ENCODE measurements at places on chromosomes 7 and 10.
A peak's percentile ranks its signal among the peaks of the same experiment; 100 is the strongest.

DNA sequence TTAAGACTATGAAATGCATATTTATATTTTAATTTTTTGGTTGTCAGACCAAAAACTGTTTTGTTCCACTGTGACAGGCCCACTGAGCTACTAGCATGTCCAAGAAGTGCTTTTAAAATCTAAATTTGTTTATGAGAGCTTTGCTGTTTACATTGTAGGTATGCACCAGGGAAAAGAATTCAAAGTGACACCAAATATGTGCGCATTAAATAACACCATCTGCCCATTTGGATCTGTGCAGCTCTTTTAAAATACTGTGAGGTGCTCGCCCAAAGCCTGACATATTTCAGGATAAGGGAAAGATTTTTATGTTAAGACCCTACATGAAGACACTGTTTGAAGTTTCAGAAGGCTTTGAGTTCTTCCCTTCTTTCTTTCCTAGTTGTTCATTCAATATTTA is 162.9 kb downstream of the ST7 start:
- DNase-seq, result no peak

- no peak for DNase-seq
These were observed 1.2 kb downstream of the TPST1 start for GRCh38 chr7:66206119-66206933.

- peak; percentile 83 for DNase-seq
These were observed 65.2 kb downstream of the GOLGA7B start for GRCh38 chr10:97914837-97915211.

DNA sequence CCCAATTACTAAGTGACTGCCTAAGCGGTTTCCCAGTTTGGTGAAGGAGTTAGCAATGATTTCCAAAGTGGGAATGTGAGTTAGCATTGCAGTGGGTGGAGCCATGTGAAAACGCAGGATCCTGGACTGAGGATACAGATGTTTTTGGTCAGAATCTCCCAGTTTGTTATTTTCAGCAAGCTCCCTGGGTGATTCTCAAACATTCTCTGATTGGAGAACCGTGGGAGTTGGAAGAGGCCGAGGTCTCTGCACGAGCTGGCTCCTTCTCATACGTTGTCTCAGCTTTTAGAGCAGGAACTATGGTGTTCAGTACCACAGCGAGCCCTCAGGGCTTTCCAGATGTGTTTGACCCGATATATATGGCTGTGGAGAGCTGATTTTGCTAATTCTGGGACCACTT is 396.5 kb upstream of the NPVF start:
- DNase-seq, result no peak

DNA sequence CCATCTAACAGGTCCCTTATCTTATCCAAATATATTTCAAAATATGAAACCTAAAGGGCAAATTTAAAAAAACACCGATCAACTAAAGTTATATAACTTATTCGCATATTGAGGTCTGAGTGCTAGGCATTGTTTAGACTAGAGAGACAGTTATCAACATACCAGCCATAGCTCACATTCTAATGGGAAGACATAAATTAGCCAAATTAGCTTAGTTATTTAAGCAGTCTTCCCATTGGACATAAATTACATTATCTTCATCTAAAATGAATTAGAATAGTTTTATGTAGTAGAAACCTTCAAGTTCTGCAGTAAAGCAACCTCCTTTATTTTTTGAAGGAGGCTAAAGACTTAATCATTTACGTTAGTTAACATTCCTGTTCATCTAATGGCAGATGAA is 17.4 kb downstream of the KIF5B start:
- DNase-seq, result no peak

DNA sequence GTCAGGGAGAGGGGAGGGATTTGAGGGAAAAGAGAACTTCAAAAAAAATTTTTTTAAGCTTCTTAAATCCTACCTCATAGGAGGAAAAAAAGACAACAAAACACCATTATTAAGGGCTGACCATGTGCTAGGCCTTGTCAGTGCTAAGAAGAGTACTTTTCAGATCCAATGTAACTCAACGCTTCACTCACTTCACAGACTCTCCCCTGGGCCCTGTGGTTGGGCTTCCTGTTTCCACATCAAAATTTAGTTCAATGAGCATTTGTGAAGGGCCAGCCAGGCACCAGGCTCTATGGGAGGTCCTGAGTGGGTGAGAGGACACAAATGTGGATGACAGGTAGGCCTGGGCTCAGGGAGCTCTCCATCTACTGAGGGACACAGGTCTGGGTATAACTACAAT is 249.8 kb downstream of the PTEN start:
- no peak for DNase-seq

DNA sequence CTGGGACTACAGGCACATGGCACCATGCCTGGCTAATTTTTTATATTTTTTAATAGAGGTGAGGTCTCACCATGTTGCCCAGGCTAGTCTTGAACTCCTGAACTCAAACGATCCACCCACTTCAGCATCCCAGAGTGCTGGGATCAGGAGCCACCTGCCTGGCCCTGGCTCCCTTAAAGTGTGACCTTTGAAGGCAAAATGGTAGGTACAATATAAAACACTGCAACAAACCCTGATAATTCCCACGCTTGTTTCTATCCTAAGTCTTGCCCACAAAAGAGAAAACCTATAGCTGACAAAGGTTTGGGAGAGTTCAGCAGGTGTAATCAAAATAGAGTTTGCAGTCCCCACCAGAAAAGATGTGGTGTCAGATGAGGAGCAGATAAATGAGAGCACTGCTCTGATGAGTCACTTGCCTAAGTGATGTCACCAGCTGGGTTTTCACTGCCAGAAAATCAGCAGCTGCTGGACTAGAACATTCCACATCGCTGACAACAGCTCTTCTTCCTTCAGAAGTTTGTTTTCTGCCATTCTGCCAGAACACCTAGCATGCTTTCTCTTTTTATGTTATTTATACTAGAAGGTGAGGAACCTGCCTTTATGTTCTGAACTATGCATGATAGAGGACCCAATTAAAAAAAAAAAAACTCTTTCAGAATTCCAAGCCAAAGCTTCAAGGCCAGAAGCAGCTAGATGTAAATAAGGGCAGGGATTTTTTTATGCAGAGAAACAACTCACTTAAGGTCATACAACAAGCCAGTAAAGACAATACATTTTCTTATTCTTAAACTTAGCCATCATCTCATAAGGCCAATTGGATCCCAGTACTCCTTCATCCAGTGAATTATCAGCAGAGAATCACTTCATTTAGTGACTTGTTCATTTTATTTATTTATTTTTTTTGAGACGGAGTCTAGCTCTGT is 18.0 kb downstream of the PURB start:
- no peak for DNase-seq

GRCh38 chr7:17910377-17910776 is 29.9 kb downstream of the SNX13 start:
- no peak for DNase-seq

- no peak for DNase-seq
These were observed 156.7 kb downstream of the RAPGEF5 start for GRCh38 chr7:22200238-22200637.

DNA sequence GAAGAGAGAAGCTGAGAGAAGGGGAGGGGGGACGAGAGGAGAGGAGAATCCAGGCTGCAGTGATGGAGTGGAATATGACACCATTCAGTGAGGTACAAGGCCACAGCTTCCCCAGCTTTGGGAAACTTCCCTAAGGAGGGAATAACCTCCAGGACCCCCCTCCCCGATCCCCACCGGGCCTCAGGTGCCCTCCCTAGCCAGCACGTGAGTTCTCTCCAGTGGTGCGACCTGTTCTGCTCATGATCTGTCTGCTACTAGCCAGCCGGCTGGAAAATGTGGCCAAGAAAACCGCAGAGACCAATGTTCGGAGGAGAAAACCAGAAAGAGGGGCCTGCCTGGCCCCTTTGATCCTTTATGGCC is 39.9 kb upstream of the AGK start:
- no peak for DNase-seq

GRCh38 chr10:82961864-82962263 is 1086.9 kb downstream of the NRG3 start:
- no peak for DNase-seq
